Right lobe of liver (tissue), 6 donors: ENCODE measurements at places on chromosomes 7 and 10.

GRCh38 chr7:151626422-151627115 is 106.9 kb upstream of the RHEB start:
- peak; percentile 38 for DNase-seq

DNA sequence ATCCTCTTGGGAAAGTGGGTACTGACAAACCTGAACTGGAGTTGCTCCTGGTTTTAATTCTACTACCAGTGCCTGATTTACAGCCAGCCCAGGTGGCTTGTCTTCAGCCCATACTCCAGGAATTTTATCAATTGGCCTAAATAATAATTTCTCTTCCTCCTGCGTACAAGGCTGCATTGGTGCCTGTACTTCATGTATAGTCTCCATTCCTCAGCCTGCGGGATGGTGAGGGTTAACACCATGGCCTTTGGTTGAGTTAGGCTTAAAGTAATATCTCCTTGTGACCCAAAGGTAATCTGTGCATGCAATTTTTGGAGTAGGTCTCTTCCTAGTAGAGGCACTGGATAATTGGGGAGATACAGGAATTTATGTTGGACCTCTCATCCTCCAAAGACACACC is 5.5 kb upstream of the ZNF117 start:
- DNase-seq = no peak

- DNase-seq = no peak
Observed at GRCh38 chr7:147539685-147540084, 1050.9 kb upstream of the C7orf33 start.

GRCh38 chr10:6068422-6068821 is 6.3 kb upstream of the IL2RA start:
- no peak for DNase-seq

DNA sequence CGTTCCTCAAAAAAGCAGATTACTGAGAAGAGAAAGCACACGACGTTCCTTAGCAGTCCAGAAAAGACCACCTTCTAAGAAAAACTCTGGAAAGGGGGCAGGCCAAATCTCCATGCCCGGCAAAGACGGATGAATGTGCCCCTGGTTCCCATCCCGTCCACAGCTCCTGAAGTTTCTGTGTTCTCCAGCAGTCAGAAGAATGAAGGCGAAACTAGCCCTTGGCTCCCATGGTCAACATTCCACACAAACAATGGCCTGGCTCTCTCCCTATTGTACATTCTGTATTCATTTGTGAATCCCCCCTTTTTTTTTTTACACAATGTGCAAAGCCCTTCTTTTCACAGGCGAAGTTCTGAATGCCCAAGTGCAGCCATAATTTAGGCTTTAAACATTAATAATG is 5.3 kb downstream of the CTBP2 start:
- no peak for DNase-seq
